AG04450 (cell line): ENCODE measurements at places on chromosomes 12 and 14.
A peak's percentile ranks its signal among the peaks of the same experiment; 100 is the strongest.

DNA sequence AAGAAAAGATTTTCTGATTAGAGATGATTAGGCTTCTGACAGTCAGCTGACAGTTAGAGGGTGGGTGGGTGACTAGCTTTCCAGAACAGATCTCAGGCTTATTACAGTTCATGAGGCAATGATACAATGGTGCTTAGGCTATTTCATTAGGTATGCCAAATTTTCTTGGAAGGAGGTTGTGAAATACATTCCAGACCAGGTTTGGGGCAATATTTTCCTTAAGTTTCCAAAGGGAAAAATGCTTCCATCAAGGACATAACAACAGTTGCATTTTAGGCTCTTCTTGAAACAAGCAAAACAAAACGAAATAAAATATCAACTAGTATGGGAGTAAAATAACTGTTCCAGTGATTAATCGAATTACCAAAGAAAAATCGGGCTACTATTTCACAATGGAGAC lies 59.3 kb upstream of the CNTN1 start:
- DNase-seq: no peak

DNA sequence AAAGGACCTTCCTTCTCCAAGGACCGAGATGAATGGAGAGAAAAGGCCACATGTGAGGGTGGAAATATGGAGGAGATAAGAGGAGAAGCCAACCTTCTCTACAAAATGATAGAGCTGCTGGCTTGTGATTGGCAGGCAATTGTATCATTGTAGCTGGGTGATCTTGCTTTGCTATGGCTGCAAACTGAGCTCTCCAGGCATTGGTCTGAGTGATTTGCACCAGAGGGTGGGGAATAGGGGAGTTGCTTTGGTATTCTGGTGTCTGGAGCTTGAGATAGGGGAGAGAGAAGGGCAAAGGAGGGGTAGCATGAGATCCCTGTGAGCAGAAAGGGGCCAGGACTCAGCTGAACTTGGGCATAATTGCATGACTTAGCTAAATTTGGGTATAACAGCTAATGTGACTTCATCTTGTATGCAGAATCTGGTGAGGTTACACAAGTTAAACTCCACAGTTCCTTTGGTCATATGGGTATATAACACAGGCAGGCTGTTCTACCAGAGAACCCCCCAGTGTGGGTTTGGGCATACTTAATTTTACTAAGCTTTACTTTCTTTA lies 72.0 kb downstream of the FOS start:
- no peak for DNase-seq

- DNase-seq: no peak
These were observed 87.5 kb downstream of the EPS8 start for GRCh38 chr12:15701631-15702156.

DNA sequence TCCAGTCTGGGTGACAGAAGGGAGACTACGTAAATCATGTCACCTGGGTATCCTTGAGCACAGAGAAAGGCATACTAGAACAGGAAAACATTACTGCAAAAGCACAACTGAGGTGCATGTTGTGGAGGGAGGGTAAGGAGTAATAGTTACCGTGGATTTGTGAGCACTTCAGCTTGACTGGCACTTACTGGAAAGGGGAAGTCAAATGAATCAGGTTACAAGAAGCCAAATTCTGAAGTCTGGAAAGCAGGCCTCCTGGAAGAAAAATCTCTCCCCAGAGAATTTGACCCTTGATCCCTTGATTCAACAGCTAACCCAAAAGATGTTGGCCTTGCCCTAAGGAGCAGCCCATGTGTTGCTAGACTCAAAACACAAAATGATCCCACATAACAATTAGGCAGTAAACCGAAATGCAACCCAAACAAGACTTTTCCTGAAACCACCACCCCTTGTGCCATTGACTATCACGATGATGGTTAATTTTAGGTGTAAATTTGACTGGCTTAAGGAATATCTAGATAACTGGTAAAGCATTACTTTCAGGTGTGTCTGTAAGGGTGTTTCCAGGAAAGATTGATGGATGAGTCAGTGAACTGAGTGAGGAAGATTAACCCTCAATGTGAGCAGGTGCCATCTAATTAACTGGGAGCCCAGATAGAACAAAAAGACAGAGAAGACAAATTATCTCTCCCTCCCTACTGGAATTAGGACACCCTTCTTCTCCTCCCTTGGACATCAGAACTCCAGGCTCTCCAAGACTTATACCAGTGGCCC lies 108.8 kb downstream of the SLC25A21 start:
- DNase-seq: no peak

DNA sequence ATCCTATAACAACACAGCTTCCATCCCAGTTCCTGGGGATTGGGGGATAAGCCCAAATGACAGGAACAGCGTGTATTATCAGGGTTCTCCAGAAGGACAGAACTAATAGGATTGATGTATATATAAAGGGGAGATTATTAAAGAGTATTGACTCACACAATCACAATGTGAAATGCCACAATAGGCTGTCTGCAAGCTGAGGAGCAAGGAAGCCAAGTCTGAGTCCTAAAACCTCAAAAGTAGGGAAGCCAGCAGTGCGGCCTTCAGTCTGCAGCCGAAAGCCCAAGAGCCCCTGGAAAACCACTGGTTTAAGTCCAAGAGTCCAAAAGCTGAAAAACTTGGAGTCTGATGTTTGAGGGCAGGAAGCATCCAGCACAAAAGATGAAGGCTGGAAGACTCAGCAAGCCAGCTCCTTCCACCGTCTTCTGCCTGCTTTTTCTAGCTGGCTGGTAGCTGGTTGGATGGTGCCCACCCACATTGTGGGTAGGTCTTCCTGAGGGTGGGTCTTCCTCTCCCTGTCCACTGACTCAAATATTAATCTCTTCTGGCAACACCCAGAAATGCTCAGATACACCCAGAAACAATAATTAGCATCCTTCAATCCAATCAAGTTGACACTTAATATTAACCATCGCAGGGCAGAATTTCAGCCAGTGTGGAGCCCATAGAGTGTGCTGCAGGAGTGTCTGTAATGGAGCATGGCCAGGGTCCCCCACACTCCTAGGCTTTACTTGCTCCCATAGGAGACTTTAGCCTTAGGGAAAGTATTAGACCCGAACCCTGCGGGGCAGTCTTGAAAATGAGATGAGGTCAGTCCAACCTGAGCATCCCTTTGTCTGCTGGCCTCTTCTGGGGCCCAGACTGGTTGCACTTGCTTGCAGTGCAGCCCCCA lies 111.1 kb downstream of the SINHCAF start:
- DNase-seq: no peak

GRCh38 chr14:83893447-83893846 lies 1636.5 kb upstream of the FLRT2 start:
- DNase-seq: no peak

GRCh38 chr12:11771356-11771755 lies 121.9 kb downstream of the ETV6 start:
- DNase-seq: no peak

DNA sequence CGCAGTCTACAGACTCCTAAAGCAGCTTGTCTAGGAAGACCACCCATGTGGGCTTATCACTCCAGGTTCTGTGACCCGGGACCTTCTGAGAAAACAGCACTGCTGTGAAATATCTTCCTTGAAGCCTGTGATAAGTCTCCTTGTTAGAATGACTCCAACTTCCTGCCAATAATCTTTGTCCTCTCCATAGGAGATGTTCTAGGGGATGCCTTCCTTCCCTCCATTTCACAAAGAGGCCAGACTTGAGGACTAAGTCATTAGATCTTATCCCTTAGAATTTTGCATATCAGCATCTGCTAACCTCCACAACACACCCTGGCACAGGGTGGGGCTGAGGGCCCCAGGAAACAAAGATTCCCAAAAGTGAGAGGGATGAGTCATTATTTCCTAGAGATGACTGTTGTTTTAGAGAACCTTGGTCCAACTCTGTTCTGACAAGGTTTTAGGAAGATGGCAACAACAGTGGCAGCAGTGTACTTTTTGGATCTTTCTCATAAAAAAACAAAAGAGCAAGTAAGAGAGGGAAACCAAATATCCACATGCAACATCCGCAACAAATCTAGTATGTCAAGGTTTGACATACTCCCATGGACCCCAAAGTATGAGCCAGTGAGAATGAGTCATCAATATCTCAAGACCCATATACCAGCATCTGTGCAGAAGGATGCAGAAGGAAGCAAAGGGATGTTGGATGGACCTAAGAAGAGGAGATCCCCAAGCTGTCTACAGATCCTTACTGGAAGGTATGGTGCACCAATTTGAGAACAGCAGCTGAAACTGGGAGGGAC lies 6.0 kb downstream of the LTB4R start:
- no peak for DNase-seq

- DNase-seq: peak; percentile 63
These were observed 62.5 kb downstream of the DRAM1 start for GRCh38 chr12:101939856-101940265.

GRCh38 chr12:55717011-55718007 lies 1.5 kb downstream of the BLOC1S1 start:
- no peak for DNase-seq

- no peak for DNase-seq
These were observed at the start of gene LRP1 for GRCh38 chr12:57127726-57128518. Gene LRP1, plus strand, starts transcription at chr12:57128483. Its CDS starts 482 bp downstream, at chr12:57128965.

- DNase-seq: no peak
These were observed 45.1 kb downstream of the TBX3 start for GRCh38 chr12:114638790-114639435.

DNA sequence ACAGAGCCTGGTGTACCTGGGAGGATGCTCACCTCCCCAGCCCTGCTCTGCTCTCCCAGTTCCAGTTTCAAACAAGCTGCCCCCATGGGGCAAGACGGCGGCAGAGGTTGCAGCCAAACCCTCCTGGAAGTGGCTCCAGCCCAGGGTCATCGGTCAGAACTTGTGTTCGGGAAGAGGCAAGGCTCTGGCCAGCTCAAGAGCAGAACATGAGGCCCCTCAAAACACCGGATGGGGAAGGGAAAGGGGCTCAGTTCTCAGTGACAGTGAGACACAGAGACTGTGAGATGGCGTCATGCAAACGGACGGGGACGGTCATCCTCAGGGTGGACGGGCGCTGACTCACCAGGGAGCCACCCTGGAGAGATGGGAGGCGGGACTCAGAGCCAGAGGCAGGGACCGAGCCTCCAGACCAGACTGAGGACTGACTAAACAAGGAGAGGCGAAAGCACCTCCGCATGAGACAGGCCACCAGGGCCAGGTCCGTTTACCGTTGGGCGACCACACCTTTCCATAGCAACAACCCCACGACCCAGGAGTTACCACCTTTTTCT lies 63.9 kb upstream of the GALNT9 start:
- no peak for DNase-seq

DNA sequence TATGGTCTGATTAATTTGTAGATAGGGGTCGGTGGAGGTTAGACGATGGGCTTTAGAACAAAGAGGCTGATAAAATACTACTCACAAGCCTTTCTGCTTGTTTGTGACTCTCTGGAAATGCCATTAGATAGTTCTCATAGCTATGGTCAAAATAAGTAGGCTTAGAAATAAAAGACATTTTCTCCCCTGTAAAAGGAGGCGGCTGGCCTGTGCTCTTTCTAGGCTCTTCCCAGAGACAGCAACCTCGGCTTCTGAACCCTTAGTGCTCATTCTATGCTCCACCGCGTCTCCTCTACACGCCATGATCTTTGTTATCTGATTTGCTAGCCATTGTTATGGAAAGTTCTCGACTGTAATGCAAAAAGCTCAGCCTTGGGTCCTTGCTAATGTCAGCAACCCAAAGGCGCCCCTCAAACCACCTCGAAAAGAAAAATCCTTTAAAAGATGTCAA lies 64.5 kb downstream of the CRADD start:
- no peak for DNase-seq

- no peak for DNase-seq
These were observed 77.3 kb downstream of the DAAM1 start for GRCh38 chr14:59265808-59266207.

DNA sequence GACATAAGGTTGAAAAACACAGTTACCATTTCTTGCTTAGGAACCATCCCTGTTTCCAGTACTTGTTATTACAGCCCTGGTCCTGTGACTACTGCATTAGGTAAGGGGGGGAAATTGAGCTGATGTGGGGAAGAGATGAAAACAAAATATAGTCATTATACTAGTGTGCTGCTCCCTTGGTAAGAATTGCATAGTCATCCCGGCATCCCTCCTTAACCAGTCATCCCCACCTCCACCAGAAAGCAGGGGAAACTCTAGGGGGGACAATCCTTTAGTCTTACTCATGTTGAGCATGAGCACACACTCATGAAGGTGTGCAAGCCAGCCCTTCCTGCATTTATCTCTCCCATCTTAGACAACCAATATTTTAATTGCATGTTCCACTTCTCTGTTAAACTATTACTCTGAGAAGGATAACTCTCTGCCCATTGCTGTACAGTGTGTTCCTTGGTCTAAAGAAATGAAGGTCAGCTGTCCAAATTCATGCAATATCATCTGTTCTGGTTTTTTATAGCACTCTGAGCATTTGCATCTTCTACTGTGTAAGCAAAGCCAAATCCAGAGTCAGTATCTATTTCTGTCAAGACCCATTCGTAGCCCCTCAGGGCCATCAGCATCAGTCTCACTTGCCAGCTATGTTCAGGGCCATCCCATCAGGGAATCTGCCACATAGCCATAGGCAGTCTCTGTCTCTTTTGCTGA lies 46.8 kb downstream of the TMEM30B start:
- no peak for DNase-seq

DNA sequence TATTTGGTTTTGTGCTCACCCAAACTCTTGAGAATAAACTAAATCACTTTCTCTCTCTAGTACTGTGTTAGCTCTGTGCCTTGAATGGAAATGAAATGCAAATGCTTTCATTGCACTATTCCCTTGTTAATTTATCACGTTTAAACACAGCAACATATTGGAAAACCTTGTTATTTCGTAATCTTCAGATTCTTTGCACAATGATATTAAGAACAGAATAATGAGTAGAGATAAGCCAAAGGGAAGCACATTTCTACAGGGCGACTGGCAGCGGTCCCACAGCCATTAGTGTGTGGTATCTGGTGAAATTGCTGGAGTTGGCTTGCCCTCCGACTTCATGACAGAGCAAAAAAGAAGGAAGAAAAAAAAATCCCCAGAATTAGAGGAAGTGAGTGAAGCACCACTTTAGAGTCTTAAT lies 166.1 kb upstream of the E2F7 start:
- peak; percentile 15 for DNase-seq

DNA sequence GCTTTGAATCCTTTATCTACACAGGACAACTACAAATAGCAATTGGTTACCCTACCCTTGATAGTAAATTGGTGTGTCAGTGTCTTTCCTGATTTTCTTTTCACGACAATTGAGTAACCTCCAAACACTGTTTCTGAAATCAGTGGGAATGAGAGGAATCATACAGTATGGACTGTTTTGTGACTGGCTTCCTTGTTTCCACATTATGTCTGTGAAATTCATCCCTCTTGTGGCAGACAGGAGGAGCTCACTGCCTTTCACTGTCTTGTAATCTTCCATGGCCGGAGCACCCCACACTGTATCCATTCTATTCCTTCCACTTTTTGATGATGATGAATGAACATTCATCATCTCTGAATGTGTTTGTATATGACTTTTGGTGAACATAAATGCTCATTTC lies 164.0 kb upstream of the PZP start:
- no peak for DNase-seq

- no peak for DNase-seq
These were observed 24.4 kb downstream of the SERPINA1 start for GRCh38 chr14:94364037-94364436.

GRCh38 chr12:68319988-68320623 lies 12.1 kb downstream of the MDM1 start:
- DNase-seq: peak; percentile 24
